ENCODE measurements at places on chromosomes 6 and 20. TPM values are rescaled to one million over a fixed set of nuclear protein-coding genes. Genes with fewer than 3 reads are reported as not detected.

CMTR1 gene
- polyA plus RNA-seq = 27.8 TPM

TOX2 gene
- 0.20 TPM for polyA plus RNA-seq

CYP24A1 gene
- 7.3 TPM for polyA plus RNA-seq

LHFPL5 gene
- polyA plus RNA-seq = not detected

DPPA5 gene
- not detected for polyA plus RNA-seq

TREML1 gene
- 0.51 TPM for polyA plus RNA-seq

DNA sequence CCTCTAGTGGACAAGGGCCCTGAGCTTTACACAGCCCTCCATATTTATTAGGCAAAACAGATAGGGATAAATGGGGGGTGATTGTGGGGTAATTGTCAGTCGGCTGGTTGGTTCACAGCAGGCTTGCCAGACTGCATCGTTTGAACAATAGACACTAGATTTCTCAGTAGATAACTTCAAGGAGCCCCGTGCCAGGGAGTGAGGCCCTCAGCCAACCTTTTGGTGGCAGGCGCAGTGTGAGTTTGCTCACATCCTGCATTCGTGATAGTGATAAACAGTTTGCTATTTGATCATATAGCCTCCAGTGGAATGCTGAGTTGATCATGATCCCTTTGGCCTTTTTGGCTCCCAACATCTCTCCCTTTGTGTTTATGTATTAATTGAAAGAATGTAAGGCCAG is 3.6 kb upstream of the ABHD12 start:
- DNase-seq = no peak

DNA sequence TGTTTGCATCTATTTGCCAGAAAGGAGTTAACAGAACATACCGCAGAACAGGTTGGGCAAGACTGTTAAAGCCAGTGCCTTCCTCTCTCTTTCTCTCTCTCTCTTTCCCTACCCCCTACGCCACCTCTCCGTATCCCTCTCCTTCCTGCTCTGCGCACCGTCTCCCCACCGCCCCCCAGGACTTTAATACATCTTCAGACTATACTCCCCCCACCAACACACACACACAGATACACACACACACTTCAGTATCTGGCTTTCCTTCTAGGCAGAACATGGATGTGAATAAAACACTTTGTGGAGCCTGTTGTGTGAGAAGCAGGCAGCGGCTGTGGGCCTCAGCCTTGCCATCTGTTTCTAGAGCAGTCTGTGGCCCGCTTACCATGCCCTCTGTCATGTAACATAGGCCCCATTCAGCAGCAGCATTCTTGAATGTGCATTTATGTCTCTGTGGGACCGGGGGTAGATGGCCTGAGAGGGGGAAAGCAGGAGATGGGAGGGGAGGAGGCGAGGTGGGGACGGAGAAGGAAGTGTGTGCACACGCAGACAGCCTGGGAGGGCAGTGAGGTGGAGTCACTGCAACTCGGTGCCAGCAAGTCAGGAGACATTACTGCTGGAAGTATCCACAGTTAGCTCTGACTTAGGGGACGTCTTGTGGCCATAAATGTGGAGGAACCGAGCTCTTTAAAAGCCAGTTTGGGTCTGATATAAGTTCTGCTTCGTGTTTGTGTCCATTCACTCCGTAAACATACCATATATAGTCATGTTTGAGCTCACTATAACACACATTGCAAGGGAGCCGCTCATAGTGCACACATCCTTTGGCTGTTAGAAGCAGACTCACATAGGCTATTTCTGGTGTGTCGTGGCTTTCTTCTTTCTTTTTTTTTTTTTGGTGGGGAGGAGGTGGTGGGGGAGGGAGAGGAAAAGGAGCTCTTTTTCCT is 38.4 kb downstream of the RREB1 start:
- no peak for DNase-seq

DNA sequence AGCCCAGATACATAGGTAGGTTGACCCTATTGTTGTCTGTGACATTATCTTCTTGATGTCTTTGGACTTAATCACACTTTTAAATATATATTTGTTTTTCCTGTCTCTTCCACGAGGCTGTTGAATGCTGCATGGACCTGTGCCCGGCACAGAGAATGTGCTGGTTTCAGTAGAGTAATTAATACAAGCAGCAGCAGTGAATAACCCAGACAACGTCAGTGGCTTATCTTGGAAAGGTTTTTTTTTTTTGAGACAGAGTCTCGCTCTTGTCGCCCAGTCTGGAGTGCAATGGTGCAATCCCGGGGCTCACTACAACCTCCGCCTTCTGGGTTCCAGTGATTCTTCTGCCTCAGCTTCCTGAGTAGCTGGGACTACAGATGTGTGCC is 108.2 kb downstream of the CDH26 start:
- no peak for DNase-seq

GRCh38 chr6:14187406-14187805 is 69.8 kb downstream of the CD83 start:
- no peak for DNase-seq

DNA sequence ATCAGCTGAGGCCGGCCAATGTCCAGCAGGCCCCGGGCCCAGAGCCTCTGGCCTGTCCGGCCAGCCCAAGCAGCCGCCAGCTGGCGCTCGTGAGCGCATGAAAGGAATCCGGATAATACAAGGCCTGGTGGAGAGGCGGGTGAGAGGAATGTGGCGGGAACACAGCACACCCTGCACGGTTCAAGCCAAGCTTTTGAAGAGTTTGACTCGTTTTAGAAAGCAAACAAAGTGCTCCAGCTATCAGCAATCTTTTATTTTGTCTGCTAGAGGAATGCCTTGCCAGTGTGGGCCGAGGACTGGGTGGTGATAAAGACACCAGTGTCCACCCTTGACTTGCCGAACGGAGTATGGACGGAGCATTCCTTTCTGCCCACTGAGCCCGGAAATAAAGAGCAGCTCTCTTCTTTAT is 9.3 kb upstream of the NEDD9 start:
- no peak for DNase-seq

- no peak for DNase-seq
Observed at GRCh38 chr6:15396808-15397207, 150.9 kb downstream of the JARID2 start.

DNA sequence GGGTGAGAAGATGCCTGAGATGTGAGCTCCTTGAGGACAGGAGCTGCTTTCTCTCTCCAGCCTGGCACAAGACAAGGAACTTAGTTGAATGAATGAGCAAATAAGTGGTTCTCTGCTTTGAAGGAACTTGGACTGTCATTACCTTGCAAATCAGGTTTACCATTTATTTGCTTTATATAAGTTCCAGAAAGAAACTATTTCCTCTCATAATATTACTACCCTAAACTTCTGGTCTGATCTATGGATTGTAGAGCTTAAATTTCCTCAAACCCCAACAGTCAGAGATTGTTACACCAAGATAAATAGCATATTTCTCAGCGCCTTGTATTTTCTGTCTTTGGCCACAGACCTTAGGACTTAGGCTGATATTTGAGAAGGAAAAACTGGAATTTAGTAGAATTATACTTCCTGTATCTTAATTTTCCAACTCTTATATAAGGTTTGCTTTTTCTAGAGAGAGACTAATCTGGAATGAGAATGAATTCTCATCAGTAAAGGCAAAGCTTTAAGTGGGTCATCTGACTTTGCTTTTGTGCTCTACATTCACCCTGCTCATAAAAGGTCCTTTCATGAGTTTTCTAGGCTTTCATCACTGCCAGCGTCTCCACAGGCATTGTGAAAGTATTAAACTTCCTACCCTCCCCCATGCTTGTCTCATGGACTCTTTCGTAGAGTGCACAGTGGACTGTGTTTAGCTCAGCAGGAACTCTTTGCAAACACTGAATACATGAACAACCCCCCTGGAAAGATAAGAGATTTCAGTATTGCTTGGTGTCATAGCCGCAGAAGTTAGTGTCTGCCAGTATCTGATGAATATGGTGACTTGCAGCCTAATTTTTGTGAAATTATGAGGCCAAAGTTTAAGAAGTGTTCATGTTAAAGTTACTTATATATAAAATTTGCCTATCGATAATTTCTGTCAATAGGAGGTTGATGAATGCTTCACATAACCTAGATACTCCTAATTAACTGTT is 74.0 kb downstream of the PTPRA start:
- no peak for DNase-seq

GRCh38 chr20:37828684-37829083 is 74.2 kb upstream of the VSTM2L start:
- no peak for DNase-seq

DNA sequence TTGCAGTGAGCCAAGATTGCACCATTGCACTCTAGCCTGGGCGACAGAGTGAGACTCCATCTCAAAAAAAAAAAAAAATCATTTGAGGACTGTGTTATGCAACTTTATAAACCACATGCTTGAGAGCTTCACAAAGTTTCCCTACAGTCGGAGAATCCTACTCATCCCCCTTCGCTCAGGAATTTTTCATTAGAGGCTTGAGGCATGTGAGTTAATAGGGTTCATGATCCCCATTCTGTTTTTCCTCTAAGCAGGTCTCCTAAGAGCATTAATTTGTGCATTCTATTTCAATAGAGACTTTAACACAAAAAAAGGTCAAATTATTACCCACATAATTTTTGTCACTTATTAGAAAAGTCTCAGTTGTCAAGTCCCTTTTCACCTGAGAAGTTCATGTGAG is 103.7 kb upstream of the SOX4 start:
- no peak for DNase-seq

DNA sequence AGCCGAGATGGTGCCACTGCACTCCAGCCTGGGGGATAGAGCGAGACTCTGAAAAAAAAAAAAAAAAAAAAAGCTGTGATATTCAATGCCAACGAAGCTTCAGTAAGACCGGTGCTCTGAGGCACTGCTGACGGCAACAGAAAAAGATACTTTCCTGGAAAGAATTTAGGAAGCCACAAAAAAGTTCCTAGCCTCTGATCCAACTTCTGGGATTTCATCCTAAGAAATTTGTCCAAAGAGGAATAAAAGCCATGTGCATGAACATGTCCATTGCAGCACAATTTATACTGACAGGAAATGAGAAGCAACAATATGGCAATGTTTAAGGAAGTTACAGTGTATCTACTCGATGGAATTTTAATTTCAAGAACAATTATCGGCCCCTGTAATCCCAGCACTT is 24.5 kb upstream of the CARMIL1 start:
- DNase-seq = no peak

DNA sequence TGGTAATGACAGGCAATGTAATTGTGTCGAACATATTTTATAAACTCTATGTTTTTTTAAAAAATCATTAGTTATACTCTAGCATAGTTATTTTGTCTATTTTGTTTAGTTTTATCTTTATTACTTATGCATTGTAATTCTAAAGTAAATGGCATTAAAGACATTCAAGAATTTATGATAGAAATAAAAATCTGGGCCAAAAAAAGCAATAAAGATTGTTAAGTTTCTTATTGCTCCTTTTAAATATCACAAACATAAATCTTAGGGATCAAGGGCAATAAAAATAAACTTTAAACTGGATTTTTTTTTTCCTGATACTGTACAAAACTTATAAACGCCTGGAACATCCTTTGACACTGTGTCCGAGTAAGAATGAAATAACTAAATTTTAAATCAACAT is 931.5 kb upstream of the EYS start:
- DNase-seq = no peak

- no peak for DNase-seq
Observed at GRCh38 chr6:148952147-148953035, 205.6 kb downstream of the UST start.

DNA sequence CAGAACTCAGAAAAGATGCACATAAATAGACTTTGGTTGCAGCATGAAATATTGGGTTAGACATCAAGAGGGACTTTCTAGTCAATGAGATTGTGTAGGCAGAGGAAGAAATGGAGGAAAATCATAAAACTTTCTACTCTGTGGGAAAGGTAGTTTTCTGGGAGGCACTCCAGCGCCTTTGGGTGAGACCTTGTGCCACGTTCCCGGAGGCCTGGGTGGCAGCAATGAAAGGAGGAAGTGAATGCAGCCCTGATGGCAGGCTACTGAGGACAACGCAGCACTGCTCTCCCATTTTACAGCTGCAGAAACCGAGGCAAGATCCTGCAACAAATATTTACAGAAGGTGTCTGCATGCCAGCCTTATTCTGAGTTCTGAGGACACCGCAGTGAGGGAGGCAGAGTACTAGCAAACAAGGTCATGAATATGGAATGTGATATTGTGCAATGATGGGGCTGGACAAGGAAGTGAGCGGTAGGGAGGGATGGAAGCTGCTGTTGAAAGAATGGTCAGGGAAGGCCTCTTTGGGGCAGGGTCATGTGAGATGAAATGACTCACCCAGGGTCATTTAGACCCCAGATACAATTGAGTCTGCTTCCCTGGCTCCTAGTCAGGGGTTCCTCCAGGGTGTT is 159.1 kb downstream of the TFAP2C start:
- DNase-seq = peak; percentile 86

DNA sequence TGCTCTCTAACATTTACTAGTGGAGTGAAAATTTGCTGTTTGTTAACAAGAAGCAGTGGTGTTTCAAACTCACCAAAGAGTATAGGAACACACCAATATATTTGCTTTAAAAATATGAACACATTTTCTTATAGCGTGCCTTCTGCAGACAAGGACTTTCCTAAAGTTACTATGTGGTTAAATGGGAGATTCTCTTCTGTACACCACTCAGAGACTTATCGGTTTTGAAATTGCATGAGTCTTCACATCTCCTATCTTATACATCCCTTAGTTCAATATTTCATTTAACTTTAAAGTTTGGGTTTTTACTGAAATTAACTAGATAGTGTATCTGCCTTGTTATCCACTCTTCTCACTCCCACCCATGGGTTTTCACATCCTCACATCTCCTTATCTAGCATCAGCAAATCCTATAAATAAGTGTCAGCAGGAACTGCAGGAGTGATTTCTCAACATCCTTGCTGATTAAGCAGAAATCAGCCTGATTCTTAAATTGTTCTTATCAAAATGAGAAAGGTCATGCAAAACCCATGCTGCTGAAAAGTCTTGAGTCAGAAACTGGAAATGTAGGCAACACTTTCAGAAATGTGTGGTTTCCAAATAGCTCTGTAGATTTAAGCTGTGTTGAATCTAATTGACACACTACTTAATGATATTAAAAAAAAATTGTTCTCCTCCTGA is 1075.6 kb upstream of the GJE1 start:
- no peak for DNase-seq

- DNase-seq = no peak
Observed at GRCh38 chr6:67896476-67896875, 738.6 kb upstream of the ADGRB3 start.

GRCh38 chr6:108254433-108255410 is 6.1 kb downstream of the SNX3 start:
- DNase-seq = no peak

- no peak for DNase-seq
Observed at GRCh38 chr6:168104636-168105035, 25.6 kb upstream of the FRMD1 start.

DNA sequence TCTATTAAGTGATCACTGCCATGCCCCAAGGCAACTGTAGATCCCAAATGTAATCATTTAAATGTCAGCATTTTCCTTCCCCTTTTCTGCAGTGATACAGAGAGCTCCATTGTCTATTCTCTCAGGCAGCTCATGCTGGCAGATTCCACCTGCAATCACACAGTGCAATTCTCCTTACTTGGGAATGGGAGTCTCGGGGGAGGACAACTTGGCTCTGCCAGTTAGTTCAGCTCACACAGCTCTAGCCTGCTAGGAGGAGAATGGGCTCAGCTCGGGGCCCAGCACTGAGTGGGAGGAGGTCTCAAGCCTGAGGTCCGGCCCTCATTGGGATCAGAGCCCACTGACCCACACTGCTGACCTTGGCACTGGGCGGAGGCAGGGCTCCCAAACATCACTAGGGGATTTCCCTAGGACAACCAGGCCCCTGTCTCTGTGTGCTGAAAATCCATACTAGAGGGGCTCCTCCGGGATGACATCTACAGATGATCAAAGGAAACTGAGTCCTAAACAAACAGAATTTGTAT is 109.2 kb upstream of the ASF1A start:
- DNase-seq = no peak
